Right kidney (tissue), 9 donors: ENCODE measurements at places on chromosomes 7 and 10.

DNA sequence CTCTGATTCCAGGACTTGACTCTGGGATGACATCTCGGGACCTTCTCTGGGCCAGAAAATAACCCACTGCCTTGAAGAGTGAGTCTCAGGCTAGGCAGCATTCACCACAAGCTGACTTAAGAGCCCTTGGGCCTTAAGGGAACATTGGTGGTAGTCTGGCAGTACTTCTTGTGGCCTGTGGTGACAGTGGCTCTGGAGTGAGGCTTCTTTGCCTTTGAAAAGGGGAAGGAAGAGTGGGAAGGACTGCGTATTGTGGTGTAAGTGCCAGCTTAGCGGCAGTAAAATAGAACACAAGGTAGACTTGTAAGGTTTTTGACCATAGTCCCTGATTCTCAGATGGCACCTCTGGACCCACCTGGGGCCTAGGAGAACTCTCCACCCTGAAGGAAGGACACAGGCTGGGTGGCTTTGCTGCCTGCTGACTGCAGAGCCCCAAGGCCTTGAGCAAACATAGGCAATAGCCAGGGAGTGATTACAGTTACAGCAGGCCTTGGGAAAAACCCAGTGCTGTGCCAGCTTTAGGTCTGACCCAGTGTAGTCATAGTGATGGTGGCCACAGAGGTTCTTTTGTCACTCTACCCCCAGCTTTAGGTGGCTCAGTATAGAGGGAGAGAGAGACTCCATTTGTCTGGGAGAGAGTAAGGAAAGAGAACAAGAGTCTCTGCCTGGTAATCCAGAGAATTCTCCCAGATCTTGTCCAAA is 483.9 kb downstream of the SH2D4B start:
- DNase-seq, result no peak

- DNase-seq, result no peak
These were observed 44.2 kb upstream of the FRMD4A start for GRCh38 chr10:14374745-14375445.

DNA sequence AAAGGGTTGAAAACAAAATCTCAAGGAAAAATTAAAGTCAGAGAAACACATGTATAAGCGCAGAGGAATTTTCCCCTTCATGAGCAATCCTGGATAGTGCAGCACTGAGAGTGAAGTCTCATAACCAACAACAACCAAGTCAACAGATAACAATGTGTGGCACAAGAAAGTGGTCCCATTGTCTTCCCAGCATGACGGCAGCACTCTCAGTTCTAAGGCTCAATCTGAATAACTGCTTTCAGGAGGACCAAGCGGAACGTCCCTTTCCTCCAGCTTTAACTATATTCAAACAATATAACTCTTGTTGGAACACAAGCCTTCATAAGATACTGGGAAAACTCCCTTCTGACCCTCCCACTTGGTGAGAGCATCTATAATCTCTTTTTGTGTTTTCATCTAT is 137.9 kb downstream of the RAPGEF5 start:
- no peak for DNase-seq

GRCh38 chr10:24694086-24694485 is 29.6 kb downstream of the ARHGAP21 start:
- no peak for DNase-seq

GRCh38 chr7:50863053-50863452 is 80.4 kb upstream of the GRB10 start:
- no peak for DNase-seq

DNA sequence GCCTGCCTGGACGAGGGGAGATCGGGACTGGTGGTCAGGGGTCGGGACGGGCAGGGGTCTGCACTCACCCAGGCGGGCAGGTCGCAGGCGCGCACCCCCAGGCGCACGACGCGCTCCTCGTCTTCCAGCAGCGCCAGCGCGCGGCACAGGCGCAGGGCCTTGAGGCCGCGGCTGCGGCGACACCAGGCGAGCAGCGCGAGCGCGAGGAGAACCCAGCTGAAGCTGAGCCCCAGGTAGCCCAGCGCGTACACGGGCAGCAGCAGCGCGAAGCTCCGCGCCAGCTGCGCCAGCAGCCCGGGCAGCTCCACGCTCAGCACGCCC is 328 bp downstream of the ESYT2 start:
- DNase-seq, result peak; percentile 86

- DNase-seq, result no peak
These were observed 56.0 kb upstream of the ST8SIA6 start for GRCh38 chr10:17510242-17510908.

GRCh38 chr7:34058801-34059135 is 153.4 kb downstream of the BMPER start:
- no peak for DNase-seq

GRCh38 chr10:35417795-35418194 is 81.5 kb downstream of the CCNY start:
- DNase-seq, result no peak

GRCh38 chr10:33306126-33306525 is 28.3 kb downstream of the NRP1 start:
- no peak for DNase-seq
